ENCODE measurements at places on chromosomes 6 and 20. TPM values are rescaled to one million over a fixed set of nuclear protein-coding genes. Genes with fewer than 3 reads are reported as not detected.

GRCh38 chr6:113627480-113627879 lies 229.7 kb upstream of the MARCKS start:
- peaks cover 5% of the 10 kb centered on the region for H3K4me1 ChIP-seq
- no peaks in the 10 kb centered on the region for H3K36me3 ChIP-seq
- no peak overlapping the region for H3K27ac ChIP-seq
- no peak overlapping the region for H3K4me3 ChIP-seq
- no peak for DNase-seq

GRCh38 chr6:3501826-3502500 lies 45.1 kb upstream of the SLC22A23 start:
- no peak overlapping the region for H3K4me3 ChIP-seq
- H3K27ac ChIP-seq = no peak overlapping the region
- H3K27me3 ChIP-seq = peaks cover 4% of the 10 kb centered on the region
- DNase-seq = no peak

GRCh38 chr6:1479095-1479494 lies 89.7 kb downstream of the FOXF2 start:
- H3K4me1 ChIP-seq = peaks cover 16% of the 10 kb centered on the region
- no peak overlapping the region for H3K27ac ChIP-seq
- H3K36me3 ChIP-seq = 0 out of 2 replicates have a peak, but pooled peaks cover 2% of the 10 kb centered on the region
- no peak for DNase-seq
- no peaks in the 10 kb centered on the region for H3K27me3 ChIP-seq

Gene FAM184A
- 19.2 TPM for total RNA-seq

- no peaks in the 10 kb centered on the region for H3K27me3 ChIP-seq
- no peaks in the 10 kb centered on the region for H3K36me3 ChIP-seq
- H3K27ac ChIP-seq = no peak overlapping the region
- peaks cover 8% of the 10 kb centered on the region for H3K4me1 ChIP-seq
- H3K4me3 ChIP-seq = no peak overlapping the region
Observed at GRCh38 chr6:32075781-32076180, 33.4 kb downstream of the TNXB start.

GRCh38 chr6:126188279-126188909 lies 151.5 kb upstream of the CENPW start:
- H3K27me3 ChIP-seq = no peaks in the 10 kb centered on the region
- H3K27ac ChIP-seq = no peak overlapping the region
- DNase-seq = no peak
- H3K4me1 ChIP-seq = peaks cover 2% of the 10 kb centered on the region
- no peaks in the 10 kb centered on the region for H3K36me3 ChIP-seq

Gene PSMA7
- total RNA-seq = 315 TPM

- H3K4me3 ChIP-seq = peak overlapping the region; percentile 94
- peak overlapping the region; percentile 95 for H3K27ac ChIP-seq
- no peaks in the 10 kb centered on the region for H3K36me3 ChIP-seq
- peaks cover 60% of the 10 kb centered on the region for H3K4me1 ChIP-seq
- H3K27me3 ChIP-seq = no peaks in the 10 kb centered on the region
Observed at GRCh38 chr6:156780102-156780641, 3.0 kb downstream of the ARID1B start.

Gene RPS6KA2
- 19.2 TPM for total RNA-seq

Gene RMND1
- 18.3 TPM for total RNA-seq

GRCh38 chr6:13273931-13274706 lies 54.2 kb downstream of the TBC1D7 start:
- peak overlapping the region; percentile 25 for H3K27ac ChIP-seq
- no peaks in the 10 kb centered on the region for H3K27me3 ChIP-seq
- peaks cover 19% of the 10 kb centered on the region for H3K4me1 ChIP-seq
- no peak overlapping the region for H3K4me3 ChIP-seq

Gene ZKSCAN4
- 6.4 TPM for total RNA-seq

Gene UQCC2
- 105 TPM for total RNA-seq

DNA sequence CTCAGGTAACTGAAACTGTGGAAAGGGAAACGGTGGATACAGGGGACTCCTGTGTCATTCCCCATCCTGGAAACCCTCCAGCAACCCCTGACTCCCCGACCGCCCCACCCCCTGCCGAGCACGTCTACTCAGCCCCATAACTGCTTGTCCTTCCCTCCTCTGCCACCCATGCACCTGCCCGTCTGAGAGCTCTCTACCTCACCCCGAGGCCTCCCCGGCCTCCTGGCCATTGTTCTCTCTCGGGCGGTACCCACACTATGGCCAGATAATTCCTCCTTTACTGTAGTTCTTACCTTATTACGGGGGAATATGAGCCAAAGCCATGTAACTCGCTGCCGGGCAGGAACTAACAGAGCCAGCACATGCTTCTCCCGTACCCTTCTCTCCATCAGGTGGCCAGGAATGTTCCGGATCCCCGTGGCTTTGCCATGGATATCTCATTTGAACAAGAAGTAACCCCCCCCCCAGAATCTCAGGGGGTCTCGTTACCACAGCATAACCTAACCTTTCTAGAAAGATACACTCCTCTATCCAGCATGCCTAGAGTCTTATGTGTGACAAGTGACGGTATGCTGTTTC lies 4.8 kb upstream of the IRF4 start:
- DNase-seq = no peak
- no peak overlapping the region for H3K27ac ChIP-seq
- H3K27me3 ChIP-seq = peaks cover 46% of the 10 kb centered on the region
- no peak overlapping the region for H3K4me3 ChIP-seq
- 0 out of 2 replicates have a peak, but pooled peaks cover 2% of the 10 kb centered on the region for H3K4me1 ChIP-seq
- H3K36me3 ChIP-seq = peaks cover 2% of the 10 kb centered on the region

DNA sequence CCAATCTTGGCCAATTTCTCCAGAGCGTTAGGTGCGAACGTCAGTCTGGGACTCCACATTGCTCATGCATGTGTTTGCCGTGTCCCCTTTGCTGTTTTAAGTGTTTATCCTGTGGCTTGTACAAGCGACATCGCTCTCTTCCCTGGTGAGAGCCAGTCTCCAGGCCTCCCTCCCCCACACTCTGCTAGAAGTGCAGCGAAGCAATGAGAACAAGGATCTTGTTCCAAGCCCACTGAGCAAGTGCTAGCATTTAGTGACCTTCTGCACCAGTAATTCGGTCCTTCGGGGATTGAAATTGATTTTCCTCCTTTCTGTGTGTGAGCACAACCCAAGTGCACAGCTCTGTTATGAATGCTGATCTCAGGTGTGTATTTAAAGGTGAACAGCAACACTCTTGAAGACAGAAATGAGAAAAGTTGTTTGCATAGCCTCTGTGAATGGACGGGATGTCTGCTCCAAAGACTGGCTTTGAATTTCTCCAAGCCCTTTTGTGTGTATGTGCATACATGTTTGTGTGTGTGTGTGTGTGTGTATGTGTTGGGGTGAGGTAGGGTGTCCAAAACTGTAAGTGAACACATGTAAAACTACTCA lies 29.0 kb downstream of the CD83 start:
- no peak overlapping the region for H3K27ac ChIP-seq
- peaks cover 5% of the 10 kb centered on the region for H3K27me3 ChIP-seq
- H3K4me1 ChIP-seq = peaks cover 28% of the 10 kb centered on the region
- no peaks in the 10 kb centered on the region for H3K36me3 ChIP-seq

Gene SYNGAP1
- total RNA-seq = 172 TPM

GRCh38 chr6:124796464-124796970 lies 165.7 kb upstream of the RNF217 start:
- no peak overlapping the region for H3K27ac ChIP-seq
- no peak overlapping the region for H3K4me3 ChIP-seq
- H3K36me3 ChIP-seq = no peaks in the 10 kb centered on the region
- no peaks in the 10 kb centered on the region for H3K27me3 ChIP-seq

Gene TNXB
- total RNA-seq = 6.4 TPM

Gene HCK
- total RNA-seq = 1.4 TPM

- no peaks in the 10 kb centered on the region for H3K36me3 ChIP-seq
- H3K4me3 ChIP-seq = no peak overlapping the region
- no peaks in the 10 kb centered on the region for H3K27me3 ChIP-seq
- no peak for DNase-seq
Observed at GRCh38 chr20:33865761-33866370, 54.7 kb downstream of the CHMP4B start.

DNA sequence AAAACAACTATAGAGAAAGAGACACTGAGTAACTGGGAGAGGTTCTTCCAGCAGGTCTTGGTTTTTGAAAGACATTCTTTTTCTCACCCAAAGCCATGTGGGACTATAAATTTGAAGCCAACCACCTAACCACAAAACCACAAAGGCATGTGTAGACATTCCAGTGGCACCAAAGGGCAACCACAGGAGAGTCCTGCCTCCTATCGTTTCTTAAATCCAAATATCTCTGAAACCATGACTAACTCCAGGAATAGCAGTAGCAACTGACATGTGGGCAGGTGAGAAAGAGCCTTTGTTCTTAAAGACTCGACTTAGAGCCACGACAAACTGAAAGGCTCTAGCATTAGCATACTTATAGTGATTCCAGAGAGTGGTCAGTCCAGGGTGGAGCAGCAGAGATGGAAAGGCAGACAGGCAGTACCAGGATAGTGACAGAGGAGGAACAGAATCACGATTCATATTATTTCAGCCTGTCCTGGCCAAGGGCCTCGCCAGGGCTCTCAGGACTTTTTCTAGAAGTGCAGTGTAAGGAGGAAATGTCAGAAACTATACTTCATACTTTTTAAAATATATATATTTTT lies 9.4 kb upstream of the COL9A1 start:
- H3K4me1 ChIP-seq = no peaks in the 10 kb centered on the region
- H3K4me3 ChIP-seq = no peak overlapping the region
- no peak overlapping the region for H3K27ac ChIP-seq
- no peaks in the 10 kb centered on the region for H3K36me3 ChIP-seq
- no peaks in the 10 kb centered on the region for H3K27me3 ChIP-seq
- no peak for DNase-seq

Gene OR2J3
- 0.30 TPM for total RNA-seq

Measured in WTC11 (cell line).